Right renal cortex interstitium (tissue), 3 donors: ENCODE measurements at places on chromosomes 5 and 9.

DNA sequence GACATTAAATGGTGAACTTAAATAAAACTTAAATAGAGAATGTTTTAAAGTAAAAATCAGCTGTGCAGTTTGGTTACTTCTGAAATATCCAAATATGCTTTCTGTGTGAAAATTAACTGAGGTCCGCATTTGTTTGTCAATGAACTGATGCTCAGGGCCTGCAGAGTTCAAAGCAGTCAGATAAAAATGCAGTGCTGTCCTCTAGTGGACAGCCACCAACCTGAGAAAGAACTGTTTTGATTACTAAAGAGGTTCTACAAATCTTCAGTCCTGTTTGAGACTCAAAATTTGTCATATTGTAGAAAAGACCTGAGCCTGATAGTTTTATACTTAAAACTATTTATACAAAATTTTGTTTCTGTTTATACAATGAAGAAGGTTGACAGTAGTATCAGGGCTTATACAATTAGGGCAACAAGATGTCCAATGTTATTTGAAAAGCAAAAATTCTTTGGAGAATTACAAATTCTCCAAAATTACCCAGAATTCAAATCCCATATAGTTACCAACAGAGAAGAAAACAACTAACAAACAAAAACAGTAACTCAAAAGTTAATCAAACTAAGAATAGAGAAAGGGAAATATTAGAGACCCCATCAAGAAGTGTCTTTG is 232.3 kb upstream of the TBCA start:
- no peak for DNase-seq

DNA sequence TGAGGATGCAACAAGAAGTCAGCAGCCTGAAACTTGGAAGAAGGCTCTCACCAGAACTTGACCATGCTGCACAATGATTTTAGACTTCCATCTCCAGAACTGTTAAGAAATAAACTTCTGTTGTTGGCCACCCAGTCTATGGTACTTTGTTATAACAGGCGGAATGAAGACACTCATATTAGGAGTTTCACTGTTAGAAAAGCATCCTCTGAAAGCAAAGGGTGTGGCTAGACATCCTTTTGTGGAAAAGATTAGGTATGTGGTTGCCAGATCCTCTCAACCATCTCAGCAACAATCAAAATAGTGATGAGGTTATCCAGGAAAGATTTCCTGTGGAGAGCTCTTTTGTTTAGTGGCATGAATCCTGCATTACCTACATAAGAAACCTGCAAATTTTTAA is 20.7 kb downstream of the ITGA2 start:
- DNase-seq = no peak

GRCh38 chr5:134935711-134936602 is 31.0 kb downstream of the PCBD2 start:
- DNase-seq = no peak

DNA sequence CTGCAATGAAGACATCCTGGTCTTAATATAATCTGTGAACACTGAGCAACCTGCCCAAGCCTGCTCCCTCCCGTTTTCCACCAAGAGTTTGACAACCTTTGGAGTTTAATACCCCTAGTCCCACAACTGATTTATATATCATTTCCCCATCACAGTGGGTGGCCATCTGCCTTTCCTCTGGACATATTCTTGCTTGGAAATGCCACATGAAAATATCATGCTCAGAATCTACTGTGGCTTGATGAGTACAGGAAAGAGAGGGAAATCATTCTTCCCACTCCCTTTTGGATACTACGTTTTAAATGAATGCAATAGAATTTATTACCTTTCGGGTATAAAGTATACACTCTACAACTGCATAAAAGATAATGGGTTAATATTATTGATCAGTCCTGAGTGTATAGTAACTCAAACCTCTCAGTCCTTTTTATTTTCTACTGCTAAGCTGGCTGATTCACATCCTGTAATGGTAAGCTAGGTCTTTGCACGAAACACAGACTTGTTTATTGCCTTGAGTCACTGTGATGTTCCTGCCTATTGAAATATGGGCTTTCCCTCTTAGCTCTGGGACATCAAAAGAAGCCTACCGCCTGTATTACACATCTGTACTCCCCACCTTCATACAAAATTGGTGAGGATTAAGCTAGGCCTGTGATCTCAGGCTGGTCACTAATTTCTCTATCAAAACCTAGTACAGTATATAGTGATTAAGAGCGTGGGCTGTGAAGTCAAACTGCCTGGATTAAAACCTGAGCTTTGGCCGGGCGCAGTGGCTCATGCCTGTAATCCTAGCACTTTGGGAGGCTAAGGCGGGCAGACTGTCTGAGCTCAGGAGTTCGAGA is 67.6 kb upstream of the NR5A1 start:
- no peak for DNase-seq

GRCh38 chr9:132241840-132242620 is 80.2 kb downstream of the NTNG2 start:
- no peak for DNase-seq

GRCh38 chr5:172791726-172792445 is 20.9 kb upstream of the DUSP1 start:
- no peak for DNase-seq

DNA sequence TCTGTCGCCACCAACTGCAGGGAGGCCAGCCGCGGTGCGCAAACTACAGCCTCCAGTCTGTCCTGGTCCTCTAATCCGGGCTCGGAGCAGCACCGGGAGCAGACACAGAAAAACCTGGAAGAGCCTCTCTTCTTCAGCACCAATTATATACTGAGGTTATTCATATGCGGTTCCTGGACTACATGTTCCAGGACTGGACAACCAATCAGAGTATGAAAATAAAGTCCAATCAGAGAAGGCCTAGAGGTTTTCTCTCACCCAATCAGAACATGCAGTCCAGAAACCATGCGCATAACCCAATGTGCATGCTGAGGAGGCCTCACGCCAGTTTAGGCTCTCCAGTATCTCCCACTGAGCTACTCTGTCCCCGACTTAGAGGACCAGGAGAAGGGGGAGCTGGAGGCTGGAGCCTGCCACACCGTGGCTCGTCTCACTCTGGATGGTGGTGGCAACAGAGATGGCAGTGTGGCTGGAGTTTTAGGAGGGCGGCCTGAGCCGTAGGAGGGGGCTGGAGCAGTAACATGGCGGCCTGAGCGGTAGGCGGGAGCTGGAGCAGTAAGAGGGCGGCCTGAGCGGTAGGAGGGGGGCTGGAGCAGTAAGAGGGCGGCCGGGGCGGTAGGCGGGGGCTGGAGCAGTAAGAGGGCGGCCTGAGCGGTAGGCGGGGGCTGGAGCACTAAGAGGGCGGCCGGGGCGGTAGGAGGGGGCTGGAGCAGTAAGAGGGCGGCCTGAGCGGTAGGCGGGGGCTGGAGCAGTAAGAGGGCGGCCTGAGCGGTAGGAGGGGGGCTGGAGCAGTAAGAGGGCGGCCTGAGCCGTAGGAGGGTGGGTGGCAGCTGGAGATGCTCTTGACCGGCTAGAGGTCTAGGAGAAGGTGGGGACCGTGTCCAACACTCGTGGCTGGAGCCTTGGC is 20.4 kb upstream of the TRIM52 start:
- DNase-seq = no peak

DNA sequence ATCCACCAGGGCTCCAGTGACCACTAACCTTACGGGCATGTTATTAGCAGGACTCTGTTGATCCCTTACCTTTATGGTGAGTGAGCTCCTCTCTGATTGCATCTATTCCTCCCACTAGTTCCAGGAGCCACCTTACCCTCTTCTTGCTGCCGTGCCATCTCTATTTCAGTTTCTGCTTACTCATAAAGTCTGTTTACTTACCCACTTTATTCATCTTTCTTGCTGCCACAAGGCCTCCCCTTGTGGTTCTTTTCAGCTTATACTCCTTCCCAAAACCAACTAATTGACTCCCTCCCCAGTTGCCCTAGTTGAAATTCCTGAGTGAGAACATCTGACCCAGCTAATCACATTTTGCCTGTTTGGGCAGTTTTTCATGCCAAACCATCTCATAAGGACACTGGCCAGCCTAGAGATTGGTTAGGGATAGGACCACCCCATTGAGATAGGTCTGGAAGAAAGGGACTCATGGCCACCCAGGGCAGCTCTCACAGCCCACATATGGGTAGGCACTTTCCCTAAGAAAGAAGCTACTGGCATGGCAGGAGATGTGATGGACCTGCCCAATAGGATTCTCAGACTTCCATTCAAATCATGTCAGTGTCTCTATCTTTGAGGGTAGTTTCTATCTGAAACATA is 412.7 kb downstream of the EFNA5 start:
- DNase-seq = no peak

DNA sequence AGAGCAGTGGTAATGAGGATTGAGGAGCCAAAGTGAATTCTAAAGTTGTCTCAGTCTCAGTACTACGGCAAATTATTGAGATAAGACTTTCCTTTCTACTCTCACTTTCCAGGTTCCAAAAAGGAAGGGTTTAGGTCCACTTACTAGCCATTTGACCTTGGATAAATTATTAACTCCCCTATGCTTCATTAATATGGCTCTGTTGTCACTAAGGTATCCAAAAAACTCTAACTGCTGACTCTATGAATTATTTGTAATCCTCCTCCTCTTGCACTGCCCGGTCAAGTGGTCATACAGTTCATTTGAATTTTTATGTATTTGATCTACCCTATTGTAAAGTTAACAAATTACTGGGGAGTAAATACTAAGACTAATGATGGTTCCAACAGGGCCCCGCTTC is 17.7 kb upstream of the UGCG start:
- DNase-seq = no peak

DNA sequence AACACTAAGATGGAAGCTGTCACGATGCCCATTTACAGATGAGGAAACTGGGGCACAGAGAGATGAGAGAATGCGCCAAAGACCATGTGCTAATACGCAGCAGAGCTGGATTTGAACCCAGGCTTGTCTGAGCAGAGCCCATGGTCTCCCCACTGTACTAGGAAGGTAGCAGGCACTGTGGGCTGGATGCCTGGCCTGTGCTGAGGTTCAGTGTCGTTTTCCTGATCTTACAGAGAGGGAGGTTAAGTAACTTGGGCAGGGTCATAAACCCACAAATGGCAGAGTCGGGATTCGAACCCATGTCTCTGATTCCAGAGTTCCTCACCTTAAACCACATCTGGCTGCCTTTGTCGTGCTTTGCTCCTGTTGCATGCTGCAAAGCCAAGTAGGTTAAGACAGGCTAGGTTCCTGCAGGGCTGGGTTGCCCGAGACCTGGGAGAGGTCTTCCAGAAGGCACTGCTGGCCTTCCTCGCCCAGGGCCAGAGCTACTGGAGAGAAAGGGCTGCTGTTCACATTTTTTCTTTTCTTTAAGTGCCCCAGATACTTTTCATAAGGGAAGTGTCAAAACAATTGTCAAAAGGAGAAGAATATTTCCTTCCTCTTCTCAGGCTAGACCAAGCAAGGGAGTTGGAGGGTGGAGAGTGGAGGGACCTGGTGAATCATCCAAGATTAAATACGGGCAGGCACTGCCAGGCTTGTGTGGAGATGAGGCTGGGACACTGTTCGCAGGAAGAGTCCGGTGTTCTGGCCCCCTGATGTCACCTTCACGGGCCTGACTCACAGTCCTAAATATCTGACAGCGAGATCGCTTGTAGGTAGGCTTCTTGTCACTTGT is 3.2 kb downstream of the NEK6 start:
- DNase-seq = no peak

- no peak for DNase-seq
These were observed 80.5 kb downstream of the STK10 start for GRCh38 chr5:172107571-172107970.

DNA sequence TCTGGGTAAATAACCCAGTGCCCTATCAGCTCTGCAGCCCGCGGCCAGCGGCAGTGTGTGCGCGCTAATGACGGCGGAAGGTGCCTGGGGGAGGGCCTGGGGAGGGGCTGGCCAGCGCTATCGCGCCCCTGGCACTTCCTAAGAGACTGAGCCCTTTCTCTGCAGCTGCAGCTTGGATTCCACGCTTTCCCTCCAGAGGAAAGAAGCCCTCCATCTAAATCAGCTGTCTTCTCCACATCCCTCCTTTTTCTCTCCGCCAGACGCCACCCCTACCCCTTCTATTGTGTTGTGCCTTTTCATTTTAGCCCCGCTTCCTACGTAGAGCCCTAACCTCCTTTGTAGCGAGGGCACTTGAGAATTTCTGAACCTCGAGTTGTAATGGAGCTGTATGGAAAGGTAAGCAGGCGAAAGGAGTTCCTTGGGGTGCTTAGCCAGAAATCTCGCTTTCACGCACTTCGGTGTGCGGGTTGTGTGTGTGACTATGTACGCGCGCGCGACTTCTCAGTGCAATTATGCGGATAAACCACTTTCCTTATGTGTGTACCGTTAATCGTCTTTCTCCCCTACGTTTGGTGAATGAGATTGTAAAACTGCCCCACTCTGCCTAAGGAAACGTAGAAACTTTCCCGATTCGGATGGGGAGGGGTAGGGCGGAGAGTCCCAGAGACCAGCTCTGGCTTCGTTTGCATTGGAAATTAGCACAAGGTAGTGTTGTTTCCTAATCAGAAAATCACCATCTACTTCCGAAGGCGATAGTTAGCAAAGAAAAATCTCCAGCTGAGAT is 664 bp upstream of the RAB3C start:
- DNase-seq = no peak

DNA sequence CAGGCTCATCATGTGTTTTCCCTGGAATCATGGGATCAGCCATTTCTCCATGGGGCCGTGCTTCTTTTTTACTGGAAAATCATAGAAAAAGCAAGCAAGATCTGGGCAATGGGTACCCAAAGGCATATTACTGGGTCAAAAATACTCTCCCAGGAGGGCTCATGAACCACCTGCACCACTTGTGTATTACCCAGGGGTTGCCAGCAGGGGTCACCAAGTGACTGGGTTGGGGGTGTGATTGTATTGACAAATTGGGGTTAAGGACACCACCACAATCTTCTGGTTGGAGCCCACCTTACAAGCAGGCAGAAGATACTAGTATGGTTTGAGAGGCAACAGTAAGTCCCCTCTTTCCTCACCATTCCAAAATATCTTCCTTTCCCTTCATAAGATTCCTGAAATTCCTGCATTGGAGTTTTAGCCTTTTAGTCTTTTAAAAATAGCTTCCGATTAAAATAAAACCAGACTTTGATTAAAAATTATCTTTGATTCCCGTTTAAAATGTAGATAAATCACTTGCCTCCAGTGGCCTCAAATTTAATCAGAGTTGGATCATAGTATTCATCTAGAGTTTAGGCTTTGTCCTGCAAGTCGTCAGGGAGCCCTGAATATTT is 603.3 kb downstream of the KIF4B start:
- no peak for DNase-seq

DNA sequence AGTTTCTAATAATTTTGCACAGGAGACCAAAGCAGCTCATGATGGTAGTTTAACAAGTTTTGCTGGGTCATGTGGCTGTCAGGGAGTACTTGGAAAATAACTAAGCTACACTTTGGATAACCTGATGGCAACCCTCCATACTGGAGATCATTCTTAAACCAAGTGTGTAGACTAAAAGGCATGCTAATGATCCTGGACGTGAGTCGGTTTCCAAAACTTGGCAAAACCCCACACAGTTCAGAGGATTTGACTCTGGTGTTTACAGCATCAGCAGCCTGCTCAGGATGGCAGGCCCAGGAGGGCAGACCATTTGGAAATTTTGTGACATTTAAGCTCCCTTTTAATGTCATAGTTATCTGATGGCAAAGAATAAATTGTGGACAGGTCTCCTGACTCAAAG is 196.5 kb upstream of the EFNA5 start:
- DNase-seq = no peak

DNA sequence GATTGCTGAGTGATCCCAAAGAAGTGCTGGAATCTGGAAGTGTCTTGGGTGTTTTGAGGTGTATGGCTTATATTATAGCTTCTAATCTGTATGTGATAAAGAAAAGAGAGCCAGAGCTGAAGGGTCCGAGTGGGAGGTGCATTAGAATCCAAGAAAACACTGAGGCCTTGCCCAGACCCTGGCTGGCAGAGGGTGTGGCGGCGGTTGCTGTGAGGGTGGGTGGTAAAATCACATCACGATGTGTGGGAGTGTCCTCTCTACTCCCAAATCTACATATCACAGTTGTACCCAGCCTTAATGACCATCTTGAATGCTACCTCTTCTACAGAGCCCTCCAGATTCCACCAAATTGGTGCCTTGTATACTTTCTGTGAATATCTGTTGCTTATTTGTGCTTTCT is 28.9 kb downstream of the ACTBL2 start:
- no peak for DNase-seq
